T-helper 2 cell treated with Interferon-gamma antibody and Interleukin-4, amounts not matched to agents 5 μg/mL and 100 μg/mL, for 36 hours (primary cell): ENCODE measurements at places on chromosomes 5 and 9.

DNA sequence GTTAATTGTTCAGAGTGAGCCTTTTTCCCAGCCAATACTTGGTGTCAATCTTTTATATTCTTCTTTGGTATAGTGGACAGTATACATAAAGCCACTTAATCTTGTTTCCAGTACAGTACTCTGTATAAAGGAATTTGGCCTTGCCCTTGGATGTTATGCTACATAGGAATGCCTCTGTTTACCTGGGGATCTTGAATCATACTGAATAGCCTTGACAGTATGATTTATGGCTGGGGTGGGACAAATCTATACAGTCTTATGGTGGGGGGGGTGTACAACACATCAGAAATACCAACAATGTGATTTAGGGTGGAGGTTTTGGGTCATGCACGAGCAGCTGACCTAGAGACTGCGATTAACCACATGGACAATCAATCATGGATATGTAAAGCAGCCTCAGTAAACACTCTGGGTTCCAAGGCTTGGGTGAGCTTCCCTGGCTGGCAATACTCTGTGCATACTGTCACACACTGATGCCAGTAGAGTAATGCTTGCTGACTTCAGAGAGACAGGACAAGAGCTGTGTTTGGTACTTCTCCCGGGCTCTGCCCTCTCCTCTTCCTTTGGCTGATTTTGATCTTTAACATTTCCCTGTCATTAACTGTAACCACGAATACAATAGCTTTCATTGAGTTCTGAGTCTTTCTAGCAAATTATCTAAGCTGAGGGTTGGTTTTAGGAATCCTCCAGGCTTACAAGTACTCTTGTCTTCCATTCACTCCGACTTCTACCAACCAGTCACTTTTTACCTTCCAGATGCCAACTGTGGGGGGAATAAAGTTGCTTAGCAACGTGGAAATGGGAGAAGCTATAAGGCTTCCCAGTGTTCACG lies 84.6 kb downstream of the IARS1 start:
- no peaks in the 10 kb centered on the region for H3K4me1 ChIP-seq

DNA sequence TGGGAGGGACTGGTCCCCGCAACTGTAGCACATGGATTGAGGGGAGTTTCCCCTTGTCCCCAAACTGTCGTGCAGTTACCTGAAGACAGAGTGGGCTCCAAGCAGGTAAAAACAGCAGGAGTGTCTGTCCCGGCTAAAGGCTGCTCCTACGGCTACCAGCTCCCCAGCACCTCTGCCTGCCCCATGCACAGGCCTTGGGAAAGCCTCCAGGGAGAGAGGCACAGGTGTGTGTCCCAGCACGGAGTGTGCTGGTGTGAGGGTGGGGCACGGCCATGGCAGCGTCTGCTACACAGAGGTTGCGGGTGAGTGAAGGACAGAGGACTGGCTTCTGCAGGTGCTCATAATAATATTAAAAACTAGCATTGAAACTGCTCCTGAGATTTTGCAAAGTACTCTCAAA lies 30.4 kb downstream of the STC2 start:
- no peak for DNase-seq
- no peaks in the 10 kb centered on the region for H3K36me3 ChIP-seq
- no peak overlapping the region for H3K4me3 ChIP-seq
- peaks cover 10% of the 10 kb centered on the region for H3K4me1 ChIP-seq
- H3K27ac ChIP-seq, result no peak overlapping the region

- no peak overlapping the region for H3K4me3 ChIP-seq
- no peak overlapping the region for H3K27ac ChIP-seq
- DNase-seq, result no peak
- H3K4me1 ChIP-seq, result no peaks in the 10 kb centered on the region
- H3K36me3 ChIP-seq, result no peaks in the 10 kb centered on the region
- peaks cover 3% of the 10 kb centered on the region for H3K27me3 ChIP-seq
Measured at GRCh38 chr5:60727033-60727679, 27.2 kb upstream of the DEPDC1B start.

DNA sequence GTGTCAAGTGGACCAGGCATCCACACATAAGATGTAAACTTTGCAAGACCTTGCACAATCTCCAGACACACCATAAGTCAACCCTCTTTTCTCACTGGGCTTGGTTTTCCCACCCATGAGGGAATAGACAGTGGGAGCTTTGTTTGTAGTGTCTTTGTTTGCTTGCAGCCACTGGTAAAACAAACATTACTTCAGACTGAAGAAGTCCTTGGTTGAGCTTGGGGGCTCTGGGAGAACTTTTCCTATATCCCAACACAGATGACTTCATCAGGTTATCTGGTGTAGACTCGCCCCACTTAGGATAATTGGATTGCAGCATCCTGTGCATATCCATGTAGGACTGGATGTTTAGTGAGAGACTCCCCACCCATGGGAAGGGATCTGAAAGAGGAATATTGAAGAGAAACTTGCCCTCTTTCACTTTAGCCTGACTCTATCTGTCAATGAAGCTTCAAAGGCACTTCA lies 11.5 kb upstream of the ADGRV1 start:
- H3K4me3 ChIP-seq, result no peak overlapping the region
- no peak overlapping the region for H3K27ac ChIP-seq
- DNase-seq, result no peak
- no peaks in the 10 kb centered on the region for H3K36me3 ChIP-seq
- H3K4me1 ChIP-seq, result peaks cover 2% of the 10 kb centered on the region
- H3K27me3 ChIP-seq, result peaks cover 25% of the 10 kb centered on the region

GRCh38 chr9:114521846-114522245 lies 16.6 kb upstream of the WHRN start:
- no peak overlapping the region for H3K27ac ChIP-seq
- H3K27me3 ChIP-seq, result peaks cover 35% of the 10 kb centered on the region

DNA sequence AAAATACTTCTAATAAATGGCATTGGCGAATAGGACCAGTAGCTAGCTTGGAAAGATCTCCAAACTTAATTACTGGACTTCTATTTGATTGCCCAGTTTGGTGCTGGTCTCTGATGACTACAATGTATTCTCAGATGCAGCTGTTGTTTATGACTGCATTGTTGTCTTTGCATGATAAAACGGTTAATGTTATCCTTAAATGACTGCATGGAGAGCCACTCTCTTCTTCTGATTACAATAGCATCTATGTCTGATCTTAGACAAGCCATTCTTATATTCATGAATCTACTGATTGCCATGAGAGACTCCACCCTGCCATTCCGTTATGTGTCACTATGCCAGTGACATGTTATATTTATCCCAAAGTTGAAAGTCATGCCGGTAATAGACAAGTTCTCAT lies 42.9 kb upstream of the ERBIN start:
- no peaks in the 10 kb centered on the region for H3K4me1 ChIP-seq
- no peak overlapping the region for H3K4me3 ChIP-seq
- H3K27ac ChIP-seq, result no peak overlapping the region
- H3K27me3 ChIP-seq, result peaks cover 3% of the 10 kb centered on the region
- DNase-seq, result no peak

- no peaks in the 10 kb centered on the region for H3K4me1 ChIP-seq
- no peak overlapping the region for H3K4me3 ChIP-seq
- no peaks in the 10 kb centered on the region for H3K36me3 ChIP-seq
Measured at GRCh38 chr9:19649336-19650041, 139.3 kb downstream of the SLC24A2 start.

GRCh38 chr9:107322643-107323042 lies 39.6 kb downstream of the RAD23B start:
- no peak overlapping the region for H3K4me3 ChIP-seq
- DNase-seq, result no peak
- peaks cover 73% of the 10 kb centered on the region for H3K36me3 ChIP-seq
- peaks cover 16% of the 10 kb centered on the region for H3K4me1 ChIP-seq
- H3K27ac ChIP-seq, result no peak overlapping the region

DNA sequence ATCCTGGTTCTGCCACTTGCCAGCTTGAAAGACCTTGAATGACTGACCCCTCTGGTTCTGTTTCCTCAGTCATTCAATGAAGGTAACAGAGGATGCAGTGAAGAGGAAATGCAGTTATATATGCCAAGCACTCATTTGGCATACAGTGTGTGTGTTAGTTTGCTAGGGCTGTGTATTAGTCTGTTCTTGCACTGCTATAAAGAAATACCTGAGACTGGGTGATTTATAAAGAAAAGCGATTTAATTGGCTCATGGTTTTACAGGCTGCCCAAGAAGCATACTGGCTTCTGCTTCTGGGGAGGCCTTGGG lies 8.6 kb upstream of the WHRN start:
- H3K4me3 ChIP-seq, result no peak overlapping the region
- peaks cover 22% of the 10 kb centered on the region for H3K4me1 ChIP-seq
- H3K27ac ChIP-seq, result no peak overlapping the region
- H3K36me3 ChIP-seq, result no peaks in the 10 kb centered on the region

DNA sequence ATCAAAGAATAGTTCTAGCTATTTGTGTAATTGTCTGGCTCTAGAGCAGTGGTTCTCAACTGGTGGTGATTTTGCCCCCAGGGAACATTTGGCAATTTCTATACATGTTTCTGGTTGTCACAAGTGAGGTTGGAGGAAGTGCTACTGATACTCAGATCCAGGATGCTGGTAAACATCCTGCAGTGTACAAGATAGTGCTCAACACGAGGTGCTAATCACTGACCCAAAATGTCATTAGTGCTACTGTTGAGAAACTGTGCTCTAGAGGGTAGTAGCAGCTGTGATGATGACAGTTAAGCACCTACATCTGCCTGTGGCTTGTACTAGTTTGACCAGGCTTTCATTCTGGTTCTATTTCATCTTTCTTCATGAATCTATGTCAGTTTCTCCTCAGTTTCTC lies 22.1 kb downstream of the LRRC19 start:
- no peaks in the 10 kb centered on the region for H3K4me1 ChIP-seq
- DNase-seq, result no peak
- no peaks in the 10 kb centered on the region for H3K27me3 ChIP-seq
- H3K36me3 ChIP-seq, result peaks cover 7% of the 10 kb centered on the region
- no peak overlapping the region for H3K4me3 ChIP-seq

- H3K36me3 ChIP-seq, result no peaks in the 10 kb centered on the region
- no peaks in the 10 kb centered on the region for H3K4me1 ChIP-seq
- H3K27ac ChIP-seq, result no peak overlapping the region
- no peak overlapping the region for H3K4me3 ChIP-seq
- DNase-seq, result no peak
- no peaks in the 10 kb centered on the region for H3K27me3 ChIP-seq
Measured at GRCh38 chr5:108867656-108868055, 120.0 kb downstream of the FER start.

GRCh38 chr9:84879631-84880030 lies 210.1 kb downstream of the NTRK2 start:
- no peak overlapping the region for H3K4me3 ChIP-seq
- no peak for DNase-seq
- no peaks in the 10 kb centered on the region for H3K27me3 ChIP-seq
- H3K27ac ChIP-seq, result no peak overlapping the region
- peaks cover 1% of the 10 kb centered on the region for H3K4me1 ChIP-seq
- no peaks in the 10 kb centered on the region for H3K36me3 ChIP-seq

- H3K4me3 ChIP-seq, result no peak overlapping the region
- H3K27ac ChIP-seq, result no peak overlapping the region
- H3K36me3 ChIP-seq, result no peaks in the 10 kb centered on the region
- H3K4me1 ChIP-seq, result peaks cover 10% of the 10 kb centered on the region
- H3K27me3 ChIP-seq, result peaks cover 39% of the 10 kb centered on the region
Measured at GRCh38 chr5:16931334-16932110, 4.6 kb downstream of the MYO10 start.

DNA sequence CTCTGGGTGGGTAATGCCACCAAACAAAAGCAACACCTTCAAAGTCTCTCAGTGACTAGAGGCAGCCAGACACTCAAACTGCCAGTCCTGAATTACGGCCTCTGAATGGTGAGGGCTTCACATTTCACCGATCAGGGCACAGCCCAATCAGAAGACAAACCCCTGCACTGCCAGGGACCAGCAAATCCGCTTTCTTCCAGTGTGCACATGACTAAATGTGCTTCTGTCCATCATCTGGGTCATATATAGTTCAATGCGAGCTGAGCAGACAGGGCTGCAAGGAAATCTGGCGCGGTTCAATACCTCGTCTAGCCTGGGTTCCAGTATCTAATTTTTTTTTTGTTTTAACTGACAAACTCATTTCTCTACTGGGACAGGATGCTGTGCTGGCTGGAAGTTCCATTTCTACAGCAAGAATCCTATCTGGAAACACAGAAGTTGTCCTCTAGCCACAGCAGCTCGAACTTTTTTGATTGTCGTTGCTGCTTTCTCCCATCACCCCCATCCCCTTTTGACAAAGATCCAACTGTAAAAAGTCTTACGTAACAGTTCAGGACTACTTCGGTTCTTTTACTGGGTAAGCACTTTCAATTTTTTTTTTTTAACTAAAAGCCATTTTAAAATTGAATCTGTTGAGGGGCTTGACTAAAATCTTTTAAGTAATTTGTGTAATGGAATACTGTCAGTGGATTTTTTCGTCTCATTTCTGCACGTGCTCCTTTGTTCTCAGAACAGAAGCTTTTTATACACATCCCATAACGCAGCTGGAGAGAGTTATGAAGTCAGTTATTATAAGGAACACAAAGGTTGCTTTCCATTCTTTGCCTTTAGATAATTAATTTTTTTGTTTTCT lies 112.7 kb downstream of the NR6A1 start:
- peaks cover 35% of the 10 kb centered on the region for H3K4me1 ChIP-seq
- DNase-seq, result peak; percentile 45
- H3K27ac ChIP-seq, result peak overlapping the region; percentile 76
- H3K27me3 ChIP-seq, result no peaks in the 10 kb centered on the region
- no peaks in the 10 kb centered on the region for H3K36me3 ChIP-seq
- peak overlapping the region; percentile 91 for H3K4me3 ChIP-seq

GRCh38 chr9:121055642-121056143 lies 5.6 kb upstream of the C5 start:
- DNase-seq, result no peak
- H3K36me3 ChIP-seq, result no peaks in the 10 kb centered on the region
- H3K4me3 ChIP-seq, result no peak overlapping the region
- H3K27ac ChIP-seq, result no peak overlapping the region
